ENCODE measurements at places on chromosomes 3 and 15. TPM values are rescaled to one million over a fixed set of nuclear protein-coding genes. Genes with fewer than 3 reads are reported as not detected.
A peak's percentile ranks its signal among the peaks of the same experiment; 100 is the strongest.

GRCh38 chr3:108221911-108222852 lies at the start of gene IFT57:
Gene IFT57 (minus strand): TSS chr3:108222424. CDS start chr3:108222322, 102 bp downstream.
- DNase-seq, result peak; percentile 98

The NR1I2 gene
- 0.89 TPM for polyA plus RNA-seq

DNA sequence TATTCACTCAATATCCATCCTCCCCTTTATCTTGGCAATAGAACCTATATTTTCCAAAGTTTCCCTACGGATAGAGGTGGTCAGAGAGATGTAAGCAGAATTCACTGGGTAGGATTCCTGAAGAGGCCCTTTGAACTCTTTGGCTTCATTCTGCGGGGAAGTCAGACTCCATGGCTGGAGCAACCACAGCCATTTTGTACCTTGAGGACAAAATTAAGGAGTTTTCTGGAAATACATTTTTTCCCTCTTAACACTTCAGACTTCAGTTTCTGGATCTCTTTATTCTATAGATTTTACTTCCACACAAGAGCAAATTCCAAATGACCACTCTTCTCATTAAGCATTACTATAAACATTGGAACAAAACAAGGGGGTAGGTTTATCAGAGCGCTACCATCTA lies 43.3 kb downstream of the ADAMTS9 start:
- no peak for DNase-seq

GRCh38 chr3:53293867-53294266 lies 38.0 kb upstream of the TKT start:
- no peak for DNase-seq

The GOLGA6A gene
- polyA plus RNA-seq, result 0.57 TPM

The STARD9 gene
- polyA plus RNA-seq, result 1.2 TPM

The CEMIP gene
- 0.27 TPM for polyA plus RNA-seq

The SOX14 gene
- 0.39 TPM for polyA plus RNA-seq

All from GM23338 (cell line).